ENCODE measurements at places on chromosomes 16 and 17.

DNA sequence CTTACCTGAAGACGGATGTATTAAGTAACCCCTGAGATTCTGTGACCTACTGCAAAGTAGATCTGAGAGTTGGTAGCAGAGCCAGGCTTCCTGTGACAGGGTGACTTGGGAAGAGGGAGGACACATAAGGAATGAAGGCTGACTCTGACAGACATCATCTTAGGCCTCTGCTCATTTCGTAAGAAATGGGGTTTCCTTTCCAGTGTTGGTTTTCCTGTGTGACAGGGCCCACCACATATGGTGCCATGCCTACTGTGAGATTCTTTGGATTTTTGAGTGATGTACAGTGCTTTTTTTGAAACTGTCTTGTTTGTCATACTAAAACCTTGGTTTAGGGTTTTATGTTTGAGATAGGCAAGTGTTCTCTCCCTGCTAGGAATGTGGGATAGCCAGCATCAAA is 12.7 kb downstream of the LIG3 start:
- DNase-seq, result no peak

DNA sequence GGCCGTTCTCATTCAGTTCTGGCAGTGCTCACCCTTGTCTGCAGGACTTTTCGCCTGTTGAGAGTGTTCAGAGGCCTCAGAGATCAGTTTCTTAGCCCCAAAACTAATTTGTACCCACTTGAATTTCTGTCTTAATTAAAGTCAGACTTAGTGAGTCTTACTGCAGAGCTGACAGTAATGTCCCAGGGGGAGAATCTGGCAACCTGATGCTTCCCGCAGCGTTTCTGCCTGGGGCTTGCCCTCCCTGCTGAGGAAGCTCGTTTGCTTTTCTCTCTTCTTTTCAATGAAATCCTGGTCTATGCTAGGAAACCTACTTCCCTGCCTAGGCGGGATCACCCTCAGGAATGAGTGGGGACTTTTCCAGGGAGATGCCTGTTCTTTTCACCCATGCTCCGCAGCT is 25.3 kb downstream of the DBNDD1 start:
- DNase-seq, result no peak

GRCh38 chr17:46135126-46135812 is 58.0 kb downstream of the KANSL1 start:
- no peak for DNase-seq

GRCh38 chr17:71217769-71218168 is 903.1 kb upstream of the SOX9 start:
- DNase-seq, result no peak

GRCh38 chr17:2138318-2138717 is 83.4 kb downstream of the HIC1 start:
- peak; percentile 18 for DNase-seq
